ENCODE measurements at places on chromosomes 12 and 14.

DNA sequence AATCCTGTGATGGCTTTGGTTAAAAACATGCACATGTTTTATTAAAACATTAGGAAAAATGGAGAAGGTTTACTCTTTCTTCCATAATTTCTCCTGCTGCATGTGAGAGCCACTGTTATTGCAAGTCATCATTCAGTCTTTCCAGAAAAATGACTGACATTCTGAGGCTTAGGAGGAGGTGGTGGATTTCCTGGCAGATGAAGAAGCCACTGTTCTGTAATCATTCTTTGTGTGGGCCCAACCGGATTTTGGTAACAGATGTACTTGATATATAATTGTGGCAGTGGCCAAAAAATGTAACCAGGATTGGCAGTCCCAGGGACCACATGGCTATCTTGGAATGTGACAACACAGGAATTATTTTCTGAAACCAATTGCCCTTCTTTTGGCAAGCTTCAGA lies 120.2 kb downstream of the DAAM1 start:
- no peak for DNase-seq

DNA sequence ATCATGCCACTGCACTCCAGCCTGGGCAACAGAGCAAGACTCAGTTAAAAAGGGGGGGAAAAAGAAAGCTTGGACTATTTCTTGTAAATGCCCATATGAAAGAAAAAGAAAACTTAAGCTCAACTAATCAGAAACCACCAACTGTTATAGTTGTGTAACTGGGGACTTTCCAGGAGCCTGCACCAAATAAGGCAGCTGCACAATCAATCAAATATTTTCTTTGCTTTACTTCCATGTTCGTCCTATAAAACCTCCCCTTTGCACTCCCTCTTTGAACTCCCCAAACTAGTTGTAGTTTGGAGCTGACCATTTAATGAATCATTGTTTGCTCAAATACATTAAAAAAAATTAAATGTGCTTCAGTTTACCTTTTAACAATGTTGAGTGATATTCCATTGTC lies 54.9 kb downstream of the OTOGL start:
- DNase-seq = no peak

DNA sequence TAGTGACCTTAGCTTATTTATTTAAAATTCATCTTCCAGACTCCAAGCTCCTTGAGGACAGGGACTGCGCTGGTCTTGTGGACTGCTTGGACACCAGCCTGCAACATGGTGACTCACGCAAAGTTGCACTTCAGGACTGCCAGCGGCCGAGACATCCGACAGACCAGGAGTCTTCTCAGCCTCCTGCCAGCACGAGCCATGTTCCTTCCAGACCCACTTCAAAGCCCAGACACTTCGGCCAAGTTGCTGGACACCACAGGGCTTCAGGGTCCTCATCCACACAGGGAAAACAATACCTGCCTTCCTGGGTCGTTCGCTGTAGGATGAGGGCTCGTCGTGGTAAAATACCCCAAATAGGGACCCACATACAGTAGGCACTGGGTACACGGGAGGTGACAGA lies 88.7 kb downstream of the BCL11B start:
- no peak for DNase-seq

- no peak for DNase-seq
Measured at GRCh38 chr12:21615431-21615830, 10.8 kb upstream of the GYS2 start.

GRCh38 chr14:89504091-89504490 lies 87.1 kb upstream of the FOXN3 start:
- no peak for DNase-seq

DNA sequence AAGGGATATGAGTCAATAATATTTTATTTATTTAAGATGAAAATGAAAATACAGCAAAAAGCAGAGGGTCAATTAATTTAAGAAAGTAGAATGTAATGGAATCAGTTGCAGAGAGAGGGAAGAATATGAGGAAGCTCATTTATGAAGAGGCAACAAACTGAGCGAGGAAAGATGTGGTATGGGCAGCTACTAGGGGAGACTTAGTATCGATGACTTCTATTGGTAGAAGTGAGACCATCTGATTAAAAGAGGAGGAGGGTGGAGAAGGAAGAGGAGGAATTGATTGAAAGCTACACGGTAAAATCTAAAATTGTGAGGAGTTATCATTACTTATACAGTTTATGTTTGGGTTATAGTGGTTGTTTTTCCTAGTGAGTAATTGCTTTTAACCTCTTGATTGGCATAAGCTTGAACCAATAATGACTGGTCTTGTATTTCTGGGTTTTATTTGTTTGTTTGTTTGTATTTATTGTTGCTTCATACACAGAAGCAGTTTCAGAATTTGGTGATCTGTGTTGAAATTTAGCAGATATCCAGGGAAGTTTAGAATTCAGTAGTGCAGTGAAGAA lies 121.0 kb downstream of the LRRIQ1 start:
- DNase-seq = no peak

DNA sequence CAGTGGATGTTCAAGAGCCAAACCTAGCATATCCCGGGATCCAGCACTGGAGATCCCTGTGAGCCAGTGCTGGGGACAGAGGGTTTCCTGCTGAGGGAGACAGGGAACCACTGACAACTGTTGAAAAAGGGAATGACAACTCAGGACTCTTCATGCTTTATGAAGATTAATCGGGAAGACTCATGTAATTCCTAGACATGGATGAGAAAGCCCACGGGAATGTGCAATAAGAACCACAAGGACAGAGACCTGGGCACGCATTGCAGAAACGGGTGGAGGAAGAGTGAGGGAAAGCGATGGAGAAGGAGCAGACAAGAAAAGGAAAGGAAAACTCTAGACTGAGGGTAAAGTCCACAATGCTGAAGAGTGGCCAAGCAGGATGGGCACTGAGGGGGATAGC lies 296.0 kb downstream of the PCNX1 start:
- DNase-seq = no peak

- no peak for DNase-seq
Measured at GRCh38 chr14:82536566-82536965, 1002.9 kb upstream of the SEL1L start.

- no peak for DNase-seq
Measured at GRCh38 chr14:95519699-95520098, 3.2 kb upstream of the SYNE3 start.

DNA sequence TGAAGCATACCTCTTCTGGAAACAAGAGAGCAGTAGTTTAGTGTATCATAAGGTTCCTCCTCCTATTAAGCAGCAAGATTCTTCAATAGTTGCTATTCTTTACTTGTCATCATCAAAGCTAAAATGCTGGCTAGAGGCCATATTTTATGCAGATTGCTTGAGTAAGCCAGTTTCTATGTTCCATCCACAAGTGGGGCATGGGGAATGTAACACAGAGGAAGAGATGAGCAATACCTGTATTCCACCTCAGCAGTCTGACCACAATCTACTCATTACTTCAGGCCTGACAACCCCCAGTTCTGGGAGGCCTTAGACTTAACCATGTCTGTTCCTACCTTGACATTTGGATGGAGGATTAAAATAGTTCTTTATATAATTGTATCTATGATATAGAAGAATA lies 423.6 kb downstream of the BTG1 start:
- no peak for DNase-seq
